Stimulated activated CD8-positive, alpha-beta memory T cell treated with anti-CD3 and anti-CD28 coated beads, Interleukin-2, amount 100 ng/mL, for 1 hour (primary cell): ENCODE measurements at places on chromosomes 6 and 20.
A peak's percentile ranks its signal among the peaks of the same experiment; 100 is the strongest.

GRCh38 chr6:32460528-32460927 lies 20.8 kb downstream of the HLA-DRA start:
- no peak for DNase-seq

- DNase-seq: peak; percentile 55
Measured at GRCh38 chr20:31560094-31560745, 44.9 kb upstream of the ID1 start.

DNA sequence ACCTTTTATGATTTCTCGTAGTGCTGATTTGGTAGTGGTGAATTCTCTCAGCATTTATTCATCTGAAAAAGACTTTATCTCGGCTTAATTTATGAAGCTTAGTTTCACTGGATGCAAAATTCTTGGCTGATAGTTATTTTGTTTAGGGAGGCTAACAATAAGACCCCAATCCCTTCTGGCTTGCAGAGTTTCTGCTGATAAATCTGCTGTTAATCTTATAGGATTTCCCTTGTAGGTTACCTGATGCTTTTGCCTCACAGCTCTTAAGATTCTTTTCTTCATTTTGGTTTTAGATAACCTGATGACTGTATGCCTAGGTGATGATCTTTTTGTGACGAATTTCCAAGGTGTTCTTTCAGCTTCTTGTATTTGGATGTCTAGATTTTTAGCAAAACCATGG lies 388.7 kb downstream of the UTRN start:
- no peak for DNase-seq

DNA sequence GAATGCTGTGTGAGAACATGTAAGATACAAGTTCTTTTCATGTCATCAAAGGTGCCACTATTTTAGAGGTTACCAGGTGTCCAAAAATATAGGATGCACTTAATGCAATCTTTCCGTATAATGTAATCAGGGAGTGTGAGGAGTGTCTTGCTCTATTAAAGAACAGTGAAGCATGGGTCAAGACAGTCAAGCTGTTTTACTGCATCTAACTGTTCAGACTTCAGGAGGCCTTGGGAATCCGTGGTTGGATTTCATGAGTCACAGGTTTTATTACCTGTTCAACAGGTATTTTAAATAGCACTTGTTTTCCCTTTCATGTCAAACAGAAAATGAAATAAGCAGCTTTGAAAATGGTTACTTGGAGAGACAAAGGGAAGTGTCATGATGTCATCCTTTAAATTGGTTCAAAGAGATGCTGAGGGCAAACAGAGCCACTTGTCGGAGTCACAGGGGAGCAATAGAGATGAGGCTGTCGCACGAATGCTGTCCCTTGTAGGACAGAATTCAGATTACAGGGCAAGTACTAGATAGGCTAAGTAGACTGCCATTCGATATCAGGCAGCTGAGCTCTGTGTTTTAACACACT lies 621.5 kb downstream of the QKI start:
- no peak for DNase-seq

- no peak for DNase-seq
Measured at GRCh38 chr6:29520232-29520631, 32.5 kb upstream of the MAS1L start.

GRCh38 chr6:15901141-15902115 lies 227.5 kb upstream of the MYLIP start:
- no peak for DNase-seq

DNA sequence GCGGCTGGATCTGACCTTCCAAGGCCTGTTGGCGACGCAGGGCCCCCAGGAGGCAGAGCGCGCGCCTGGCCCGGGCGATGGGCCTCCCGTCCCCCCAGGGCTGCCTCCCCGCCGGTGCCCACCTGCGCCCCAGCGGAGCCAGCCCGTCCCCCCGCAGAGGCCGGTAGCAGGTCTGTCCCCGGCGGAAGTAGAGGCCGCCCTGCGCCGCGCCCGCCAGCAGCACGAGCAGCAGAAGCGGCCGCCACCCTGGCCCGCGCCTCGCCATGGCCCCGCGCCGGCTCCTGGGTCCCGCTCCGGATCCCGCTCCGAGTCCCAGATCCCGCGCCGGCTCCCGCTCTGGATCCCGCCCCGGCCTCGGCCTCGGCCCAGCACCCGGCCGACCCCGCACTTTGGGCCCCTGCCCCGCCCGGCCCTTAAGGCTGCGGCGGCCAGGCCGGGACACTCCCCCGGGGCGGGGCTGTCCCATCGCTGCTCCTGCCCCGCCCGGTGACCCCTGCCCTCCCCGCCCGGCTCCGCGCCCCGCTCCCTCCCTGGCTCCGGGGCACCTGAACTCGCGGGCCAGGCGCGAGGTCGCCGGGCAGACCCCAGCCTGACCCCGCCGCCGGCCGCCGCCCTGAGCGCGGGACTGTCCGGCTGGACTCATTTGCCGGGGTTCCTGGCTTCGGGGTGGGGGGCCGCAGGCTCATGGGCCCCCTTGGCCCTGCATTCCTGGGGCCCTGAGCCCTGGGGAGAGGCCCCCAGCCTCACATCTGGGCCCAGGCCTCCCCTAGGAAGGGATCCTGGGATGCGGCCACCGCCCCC lies at the start of gene CTSZ:
Gene CTSZ, minus strand, starts transcription at position 391 of the 801 bp plus-strand sequence. Its CDS starts 126 bp downstream, at position 265.
- DNase-seq: no peak

DNA sequence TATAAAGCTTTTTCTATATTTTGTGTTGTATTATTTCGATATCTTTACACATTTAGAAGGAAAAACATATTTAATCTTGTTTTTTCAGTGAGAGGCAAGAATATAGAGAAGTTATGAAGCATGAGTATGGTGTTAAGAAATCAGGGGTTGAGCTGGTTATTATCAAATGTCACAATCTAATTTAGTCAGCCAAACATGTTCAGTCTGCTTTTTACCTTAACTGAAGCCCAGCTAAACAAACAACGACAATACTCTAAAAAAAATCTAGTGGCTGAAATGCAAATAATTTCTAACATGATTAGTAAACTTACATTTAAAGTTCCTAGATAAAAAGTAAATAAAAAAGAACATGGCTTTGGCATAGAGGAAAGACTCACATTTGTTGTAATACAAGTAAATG lies 433.8 kb upstream of the NRSN1 start:
- DNase-seq: no peak

DNA sequence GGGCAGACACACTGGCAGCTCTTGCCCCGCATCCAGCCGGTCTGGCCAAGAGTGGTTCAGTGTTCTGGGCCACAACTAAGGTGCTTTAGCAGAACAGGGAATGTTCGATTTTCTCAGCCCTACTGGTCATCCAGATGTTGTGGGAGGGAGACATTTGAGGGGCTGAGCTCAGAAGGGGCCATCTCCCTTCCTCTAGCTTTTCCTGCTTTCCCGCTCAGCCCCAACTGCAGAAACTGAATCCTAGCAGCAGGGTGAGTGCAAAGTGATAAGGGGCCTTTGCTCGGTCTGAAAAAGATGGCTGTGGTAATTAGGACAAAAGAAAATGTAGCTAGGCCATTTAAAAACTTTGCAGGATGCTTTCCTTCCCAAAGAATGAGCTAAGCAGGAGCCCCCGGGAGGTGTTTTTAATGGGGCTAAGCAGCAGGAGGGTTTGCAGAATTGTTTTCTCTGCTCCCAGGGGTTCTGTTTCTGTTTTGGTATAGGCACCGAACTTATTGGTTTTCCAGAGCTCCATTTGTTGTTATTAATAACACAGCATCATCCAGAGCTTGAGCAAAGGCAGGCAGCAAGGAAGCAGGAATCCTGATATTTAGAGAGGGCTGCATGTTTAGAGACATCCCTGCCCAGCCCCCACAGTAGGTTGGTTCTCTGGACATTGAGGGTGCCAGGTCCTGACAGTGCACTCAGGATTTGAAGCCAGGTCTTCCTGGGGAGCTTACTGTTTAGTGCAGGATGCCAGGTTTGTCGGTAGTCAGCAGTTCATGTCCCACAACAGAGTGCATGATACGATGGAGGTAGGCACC lies 210.9 kb downstream of the SLC24A3 start:
- DNase-seq: no peak

GRCh38 chr6:143675946-143676345 lies 1.8 kb upstream of the PHACTR2 start:
- DNase-seq: no peak

DNA sequence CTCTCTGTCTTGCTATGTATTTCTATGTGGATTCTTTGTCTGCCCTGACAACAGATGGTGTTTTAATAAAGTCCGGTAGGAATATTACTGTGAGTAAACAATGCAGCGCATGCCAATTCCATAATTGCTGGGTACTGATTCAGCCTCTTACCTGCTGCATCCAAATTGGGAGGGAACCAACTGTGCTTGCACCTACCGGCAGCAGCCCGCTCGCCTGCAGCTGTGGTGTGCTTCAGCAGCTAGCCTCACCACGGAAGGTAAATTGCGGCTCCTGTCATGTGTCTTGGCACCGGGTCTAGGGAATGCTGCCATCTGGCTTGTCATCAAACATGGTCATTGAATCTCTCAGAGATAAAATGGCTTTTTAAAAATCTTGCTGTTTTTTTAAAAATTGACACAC lies 704.8 kb upstream of the SLC35B3 start:
- DNase-seq: no peak

- DNase-seq: no peak
Measured at GRCh38 chr20:57683881-57684807, 25.7 kb downstream of the PMEPA1 start.

GRCh38 chr6:99689916-99690685 lies 83.5 kb downstream of the PRDM13 start:
- DNase-seq: no peak

DNA sequence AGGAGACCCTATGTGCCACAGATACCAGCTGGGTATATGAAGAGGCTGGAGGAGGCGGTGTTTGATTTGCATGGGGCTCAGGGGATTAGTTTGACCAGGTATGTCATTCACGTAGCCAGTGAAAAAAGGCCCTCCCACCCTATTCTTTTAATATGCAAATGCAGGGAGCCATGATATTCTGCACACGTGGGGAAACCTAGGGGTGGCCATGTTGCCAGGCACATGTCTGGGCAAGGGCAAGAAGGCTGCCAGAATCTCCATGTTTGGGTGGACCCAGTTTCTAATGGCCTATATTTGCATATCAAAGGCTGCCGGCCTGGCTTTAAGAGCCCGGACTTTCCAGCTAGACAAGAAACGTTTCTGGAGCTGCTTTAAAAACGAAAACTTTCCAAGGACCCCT lies 60.4 kb downstream of the SOX4 start:
- no peak for DNase-seq

DNA sequence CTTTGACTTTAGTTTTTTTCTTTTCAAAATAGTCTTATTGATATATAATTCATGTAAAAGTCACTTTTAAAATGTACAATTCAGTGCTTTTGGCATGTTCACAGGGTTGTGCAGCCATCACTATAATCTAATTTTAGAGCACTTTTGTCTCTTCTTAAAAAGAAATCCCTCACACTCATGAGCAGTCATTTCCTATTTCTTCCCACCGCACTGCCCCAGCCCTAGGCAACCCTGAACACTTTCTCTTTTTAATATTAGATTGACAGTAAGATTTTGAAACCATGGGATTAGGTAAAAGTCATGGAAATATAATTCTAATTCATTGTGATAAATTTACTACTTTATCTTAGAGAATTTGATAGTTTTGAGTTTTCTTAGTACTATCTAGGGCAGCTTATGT lies 309.4 kb downstream of the UTRN start:
- DNase-seq: no peak

DNA sequence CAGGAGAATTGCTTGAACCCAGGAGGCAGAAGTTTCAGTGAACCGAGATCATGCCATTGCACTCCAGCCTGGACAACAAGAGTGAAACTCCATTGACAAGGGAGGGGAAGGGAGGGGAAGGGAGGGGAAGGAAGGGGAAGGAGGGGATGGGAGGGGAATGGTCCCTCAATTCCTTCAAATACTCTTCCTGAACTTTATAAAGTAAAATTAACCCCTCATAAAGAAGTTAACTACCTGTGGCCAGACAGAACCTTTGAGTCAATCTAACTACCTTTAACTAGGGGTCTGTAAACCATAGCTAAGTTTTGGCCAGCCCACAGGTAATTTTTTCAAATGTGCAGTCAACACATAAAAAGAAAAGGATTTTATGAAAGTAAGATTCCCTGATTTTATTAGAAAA lies 131.0 kb downstream of the ZMYND8 start:
- DNase-seq: no peak

DNA sequence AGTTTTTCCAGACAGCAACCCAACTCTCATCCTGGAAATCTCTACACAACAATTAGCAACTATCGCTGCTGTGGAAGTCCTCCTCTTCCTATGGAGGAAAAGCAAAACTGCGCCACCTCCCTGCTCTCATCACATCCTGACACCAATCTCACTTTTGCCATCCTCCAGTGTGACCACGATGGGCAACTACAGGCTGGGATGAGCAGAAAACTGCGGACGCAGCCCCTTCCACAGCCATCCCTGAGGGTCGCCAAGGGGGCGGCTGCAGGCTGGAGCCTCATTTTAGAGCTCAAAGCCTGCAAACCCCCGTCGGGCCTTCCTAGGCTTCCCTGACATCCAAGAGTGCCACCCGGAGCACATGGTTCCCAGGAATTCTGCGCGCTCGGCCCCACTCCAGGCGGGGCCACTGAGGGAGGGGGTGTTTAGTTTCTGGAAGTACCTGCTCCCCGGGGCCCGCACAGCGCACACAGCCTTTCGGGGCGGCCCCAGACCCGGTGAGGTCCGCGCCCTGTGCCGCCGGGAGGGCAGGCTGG lies 1.2 kb downstream of the TCFL5 start:
- no peak for DNase-seq

- no peak for DNase-seq
Measured at GRCh38 chr20:59491884-59492283, 112.5 kb upstream of the PHACTR3 start.

- DNase-seq: no peak
Measured at GRCh38 chr6:98203170-98203806, 631.1 kb upstream of the POU3F2 start.

DNA sequence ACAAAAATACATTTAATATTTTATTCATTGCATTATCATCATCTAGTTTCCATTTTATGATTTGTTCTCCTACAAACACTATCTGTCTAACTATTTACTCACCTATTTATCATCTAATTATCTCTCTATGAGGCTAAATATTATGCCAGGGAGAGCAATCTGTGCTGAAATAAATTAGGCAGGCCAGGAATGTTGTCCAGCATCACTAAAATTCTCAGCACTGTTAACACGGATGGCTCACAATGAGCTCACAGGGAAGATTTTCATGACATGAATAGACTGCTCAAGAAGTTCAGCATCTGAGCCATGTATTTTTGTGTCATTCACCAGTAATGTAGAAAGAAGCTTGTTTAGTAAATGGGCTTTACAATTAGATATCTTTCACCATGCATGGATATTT lies 1277.2 kb downstream of the GRIK2 start:
- DNase-seq: no peak

DNA sequence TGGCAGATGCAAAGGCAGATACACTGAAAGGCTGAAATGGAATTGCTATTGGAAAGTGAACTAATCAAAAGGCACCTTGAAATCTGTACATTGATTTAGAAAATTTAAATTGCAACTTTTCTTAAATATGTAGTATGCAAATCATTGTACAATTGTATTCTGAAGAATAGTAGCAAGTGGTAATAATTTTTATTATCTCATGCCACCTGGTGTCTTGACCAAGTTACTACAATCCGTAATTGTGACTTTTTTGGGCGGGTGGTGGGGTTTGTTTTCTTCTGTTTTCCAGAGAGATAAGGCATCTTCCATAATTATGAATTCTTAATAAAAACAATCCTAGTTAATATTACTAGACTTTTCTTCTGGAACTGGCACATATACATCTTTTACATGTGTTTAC lies 12.5 kb upstream of the BCKDHB start:
- DNase-seq: no peak

GRCh38 chr20:57394121-57395082 lies 3.2 kb downstream of the RBM38 start:
- no peak for DNase-seq

GRCh38 chr6:157879034-157879872 lies 56.2 kb downstream of the SNX9 start:
- DNase-seq: no peak
